ENCODE measurements at places on chromosomes 16 and 17.

DNA sequence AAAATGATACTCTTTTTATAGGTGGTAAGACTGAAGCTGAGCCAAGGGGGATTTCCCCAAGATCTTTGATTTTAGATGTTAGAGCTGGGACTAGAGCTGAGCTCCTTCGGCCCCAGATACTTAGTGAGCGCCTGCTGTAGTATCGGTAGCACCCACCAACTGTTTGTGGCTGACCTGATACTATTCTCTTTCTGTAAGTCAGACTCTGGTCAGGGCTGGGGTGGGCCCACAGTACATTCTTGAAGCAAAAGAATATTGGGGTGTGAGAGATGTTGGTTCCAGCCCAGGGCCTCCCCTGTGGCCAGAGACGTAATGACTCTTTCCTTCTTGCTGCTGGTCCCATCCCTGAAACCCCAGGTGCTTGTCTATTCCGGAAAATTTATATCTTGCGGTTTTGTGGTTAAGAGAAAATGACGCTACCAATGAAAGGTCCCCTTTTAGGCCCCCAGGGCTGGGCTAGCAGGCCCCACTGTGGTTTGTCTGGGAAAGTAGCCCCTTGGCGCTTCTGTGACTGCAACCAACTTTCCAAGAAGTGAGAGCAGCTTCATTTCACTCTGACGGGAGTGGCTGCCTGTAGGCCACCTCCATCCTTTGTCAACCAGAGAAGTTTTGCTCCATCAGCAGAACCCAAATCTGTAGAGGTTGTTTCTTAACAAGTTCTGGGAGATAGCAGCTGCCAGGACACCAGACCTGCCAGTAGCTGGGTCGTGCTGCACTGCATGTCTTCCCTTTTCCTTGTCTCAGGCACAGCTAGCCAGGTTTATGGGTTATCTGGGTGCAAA, 86.4 kb upstream of the LGALS9 start:
- DNase-seq: no peak

GRCh38 chr17:16585796-16586195, 16.8 kb upstream of the ZNF287 start:
- DNase-seq: no peak

- no peak for DNase-seq
These were observed 267.1 kb upstream of the TNRC6C start for GRCh38 chr17:77691216-77692085.

DNA sequence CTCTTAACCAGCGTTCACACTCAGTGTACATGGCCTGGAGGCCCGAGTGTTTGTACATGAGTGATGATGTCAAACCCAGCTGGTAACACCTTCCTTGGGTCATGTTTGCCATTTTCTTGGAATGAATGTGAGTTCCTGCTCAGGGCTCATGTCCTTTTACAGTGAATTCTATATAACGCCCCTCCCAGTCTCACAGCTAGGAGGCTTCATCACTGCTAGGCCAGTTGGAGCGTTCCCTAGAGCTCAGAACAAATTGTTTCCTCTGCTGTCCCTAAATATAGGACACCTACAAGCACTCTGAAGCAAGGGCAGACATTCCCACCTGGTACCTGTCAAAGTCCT, 5.5 kb downstream of the TIMM22 start:
- DNase-seq: no peak

GRCh38 chr17:33927732-33928133, 327.4 kb upstream of the CCL2 start:
- DNase-seq: no peak

GRCh38 chr16:56212144-56212543, 20.9 kb downstream of the GNAO1 start:
- DNase-seq: no peak

- DNase-seq: no peak
These were observed 146.4 kb downstream of the IRX3 start for GRCh38 chr16:54140057-54140787.

GRCh38 chr16:74449470-74449869, 28.2 kb upstream of the CLEC18B start:
- no peak for DNase-seq

DNA sequence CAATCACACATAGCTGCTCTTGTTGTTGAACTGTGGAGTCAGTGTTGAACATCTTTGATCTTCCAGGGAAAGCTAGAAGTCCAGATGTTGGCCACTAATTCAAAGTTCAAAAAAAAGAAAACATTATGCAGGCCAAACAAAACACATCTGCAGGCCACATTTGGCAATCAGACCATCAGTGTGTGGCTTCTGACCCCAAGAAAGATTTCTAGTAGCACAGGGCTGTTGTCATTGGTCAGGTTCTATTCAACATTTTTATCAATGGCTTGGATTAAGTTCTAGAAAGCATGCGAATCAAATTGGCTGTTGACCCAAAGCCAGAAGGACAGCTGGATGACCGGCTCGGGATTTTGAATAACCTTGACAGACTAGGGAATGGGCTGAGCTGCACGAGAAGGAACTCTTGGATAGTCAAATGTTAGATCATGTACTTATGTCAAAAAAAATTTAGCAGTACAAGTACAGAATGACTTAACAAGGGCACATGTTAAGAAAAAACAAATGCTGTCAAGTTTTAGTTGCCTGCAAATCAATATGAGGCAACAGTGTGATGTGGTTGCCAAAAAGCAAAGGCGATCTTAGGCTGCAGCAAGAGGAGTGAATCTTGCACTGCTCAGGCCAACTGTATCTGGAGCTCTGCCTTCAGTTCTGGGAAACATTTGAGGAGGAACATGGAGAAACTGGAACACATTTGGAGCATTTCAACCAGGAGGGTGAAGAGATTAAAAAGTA, 187.6 kb downstream of the RGS9 start:
- no peak for DNase-seq

- DNase-seq: no peak
These were observed 96.8 kb upstream of the CA10 start for GRCh38 chr17:52255347-52255746.

DNA sequence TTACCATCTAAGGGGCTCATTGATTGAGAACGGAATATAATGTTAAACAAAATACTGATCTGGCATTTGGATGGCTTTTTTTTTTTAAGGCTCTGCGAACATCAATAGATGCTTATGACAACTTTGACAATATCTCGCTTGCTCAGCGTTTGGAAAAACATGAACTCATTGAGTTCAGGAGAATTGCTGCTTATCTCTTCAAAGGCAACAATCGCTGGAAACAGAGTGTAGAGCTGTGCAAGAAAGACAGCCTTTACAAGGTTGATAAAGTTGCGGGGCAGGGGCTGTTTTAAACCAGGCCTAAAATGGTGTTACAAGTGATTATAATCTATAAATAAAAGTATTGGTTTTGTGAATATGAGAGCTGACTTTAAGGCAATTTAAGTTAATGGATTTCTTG, 22.3 kb downstream of the PTRH2 start:
- DNase-seq: no peak

DNA sequence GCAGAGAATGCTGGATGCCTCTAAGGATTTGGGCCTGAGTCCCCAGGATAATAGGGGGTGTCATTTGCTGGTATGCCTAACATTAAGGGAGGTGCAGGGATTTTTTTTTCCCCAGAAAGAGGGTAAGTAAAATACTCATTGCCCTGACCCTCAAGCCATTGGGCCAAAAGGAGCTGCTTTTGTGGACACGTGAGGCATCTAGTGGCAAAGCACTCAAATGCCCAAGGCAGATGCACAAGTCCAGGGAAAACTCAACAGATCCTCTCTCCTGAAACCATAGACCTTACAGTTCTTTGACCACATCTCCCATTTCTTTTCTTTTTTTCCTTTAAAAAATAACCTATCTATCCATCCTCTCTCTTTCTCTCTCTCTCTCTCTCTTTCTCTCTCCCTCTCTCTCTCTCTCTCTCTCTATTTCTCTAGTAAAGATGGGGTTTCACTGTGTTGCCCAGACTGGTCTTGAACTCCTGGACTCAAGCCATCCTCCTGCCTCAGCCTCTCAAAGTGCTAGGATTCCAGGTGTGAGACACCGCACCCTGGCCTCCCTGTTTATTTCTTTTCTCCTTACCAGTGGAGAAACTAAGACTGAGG, 11.8 kb downstream of the IRX5 start:
- DNase-seq: no peak

- no peak for DNase-seq
These were observed 30.6 kb upstream of the MMD start for GRCh38 chr17:55452139-55452790.

GRCh38 chr16:760545-761343, at the start of gene MSLN:
MSLN (plus strand) TSS chr16:760734; CDS start chr16:762681, 1,947 bp downstream.
- DNase-seq: no peak

DNA sequence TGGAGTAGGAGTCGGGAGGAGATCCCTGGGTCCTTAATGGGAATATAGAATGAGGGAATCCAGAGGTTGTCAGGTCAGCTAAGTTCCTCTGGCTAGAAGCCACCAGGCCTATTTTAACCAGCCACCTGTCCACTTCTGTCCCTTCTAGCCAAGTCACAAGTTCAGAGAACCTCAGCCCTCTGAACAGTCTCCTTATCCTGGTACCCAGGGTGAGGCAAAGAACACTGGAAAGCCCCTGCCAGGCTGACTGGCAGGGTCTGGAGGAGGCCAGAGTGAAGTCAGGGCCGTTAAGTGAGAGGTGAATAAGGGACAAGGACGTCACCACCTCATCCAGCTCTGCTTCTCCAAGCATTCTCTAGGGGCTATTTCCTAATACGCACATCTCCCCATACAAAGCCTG, 2.7 kb downstream of the CTDNEP1 start:
- no peak for DNase-seq

DNA sequence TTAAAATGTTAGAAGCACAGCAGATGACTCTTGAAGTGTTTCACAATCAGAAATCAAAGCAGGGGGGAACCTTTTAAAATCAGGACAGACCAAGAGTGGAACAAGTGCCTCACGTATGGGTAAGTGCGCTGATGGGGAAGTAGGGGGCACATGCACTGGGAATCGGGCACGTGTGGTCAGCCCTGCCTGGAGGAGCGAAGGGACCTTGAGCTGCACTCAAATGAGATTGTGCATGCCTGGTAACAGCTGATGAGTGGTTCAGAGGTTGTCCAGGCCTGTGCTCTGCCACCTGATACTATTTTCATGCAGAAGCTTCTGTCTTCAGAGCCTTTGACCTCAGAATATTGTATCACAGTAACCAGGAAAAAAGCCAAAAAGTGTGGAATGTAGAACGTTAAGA, 13.7 kb upstream of the XYLT2 start:
- DNase-seq: no peak

DNA sequence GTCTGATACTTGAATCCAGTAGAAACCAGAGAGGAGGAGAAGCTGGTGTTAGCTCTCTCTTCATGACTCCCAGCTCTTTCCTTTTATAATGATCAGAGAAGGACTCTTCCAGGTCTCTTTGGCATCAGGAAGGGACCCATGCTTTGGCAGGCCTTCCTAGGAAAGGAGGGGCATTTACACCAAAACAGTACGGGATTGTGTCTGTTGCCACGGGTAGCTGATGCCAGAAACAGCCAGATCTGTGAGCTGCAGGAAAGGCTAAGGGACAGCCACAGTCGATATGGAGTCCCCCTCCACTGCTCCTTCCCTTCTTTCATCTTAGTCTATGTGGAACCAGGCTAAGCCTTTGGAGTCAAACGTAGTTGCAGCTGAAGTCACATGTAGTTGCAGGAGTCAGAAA, 9.3 kb downstream of the CEP295NL start:
- DNase-seq: no peak

DNA sequence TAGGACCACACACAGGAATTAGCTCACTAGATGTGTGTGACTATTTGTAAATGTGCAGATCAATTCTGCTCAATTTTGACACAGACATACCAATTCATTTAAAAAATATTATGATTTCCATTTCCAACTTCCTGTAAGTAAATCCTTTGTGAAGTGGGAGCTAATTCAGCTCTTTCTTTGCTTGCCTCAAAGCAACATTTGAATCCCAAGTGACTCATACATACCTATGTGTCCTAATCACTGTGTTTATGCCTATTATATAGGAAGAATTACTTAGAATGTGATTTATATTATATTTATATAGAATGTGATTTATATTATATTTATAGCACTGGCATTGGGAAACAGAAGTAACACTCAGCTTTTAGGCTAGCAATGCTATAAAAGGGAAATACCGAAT, 195.9 kb upstream of the C17orf78 start:
- DNase-seq: no peak

GRCh38 chr16:35398180-35398579, 1938.8 kb downstream of the TP53TG3F start:
- DNase-seq: no peak

DNA sequence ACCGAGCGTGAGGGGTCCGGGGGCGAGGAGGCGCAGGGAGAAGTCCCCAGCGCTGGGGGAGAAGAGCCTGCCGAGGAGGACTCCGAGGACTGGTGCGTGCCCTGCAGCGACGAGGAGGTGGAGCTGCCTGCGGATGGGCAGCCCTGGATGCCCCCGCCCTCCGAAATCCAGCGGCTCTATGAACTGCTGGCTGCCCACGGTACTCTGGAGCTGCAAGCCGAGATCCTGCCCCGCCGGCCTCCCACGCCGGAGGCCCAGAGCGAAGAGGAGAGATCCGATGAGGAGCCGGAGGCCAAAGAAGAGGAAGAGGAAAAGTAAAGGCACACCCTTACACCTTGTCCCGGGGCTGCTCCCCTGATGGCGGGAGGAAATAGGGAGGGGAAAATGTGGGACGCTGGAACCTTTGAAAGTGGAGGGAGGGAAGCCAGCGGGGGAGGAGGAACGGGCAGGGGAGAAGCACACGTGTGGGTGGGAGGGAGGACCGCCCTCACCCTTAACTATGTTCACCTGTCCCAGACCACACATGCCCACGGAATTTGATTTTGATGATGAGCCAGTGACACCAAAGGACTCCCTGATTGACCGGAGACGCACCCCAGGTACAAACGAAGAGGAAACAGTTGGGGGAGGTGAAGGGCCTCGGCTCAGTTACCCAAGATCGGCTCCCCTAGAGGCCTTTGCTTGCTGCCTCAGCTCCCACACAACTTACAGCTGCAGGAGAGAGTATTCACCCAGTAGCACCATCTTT, 916 bp downstream of the PAGR1 start:
- DNase-seq: peak; percentile 37

DNA sequence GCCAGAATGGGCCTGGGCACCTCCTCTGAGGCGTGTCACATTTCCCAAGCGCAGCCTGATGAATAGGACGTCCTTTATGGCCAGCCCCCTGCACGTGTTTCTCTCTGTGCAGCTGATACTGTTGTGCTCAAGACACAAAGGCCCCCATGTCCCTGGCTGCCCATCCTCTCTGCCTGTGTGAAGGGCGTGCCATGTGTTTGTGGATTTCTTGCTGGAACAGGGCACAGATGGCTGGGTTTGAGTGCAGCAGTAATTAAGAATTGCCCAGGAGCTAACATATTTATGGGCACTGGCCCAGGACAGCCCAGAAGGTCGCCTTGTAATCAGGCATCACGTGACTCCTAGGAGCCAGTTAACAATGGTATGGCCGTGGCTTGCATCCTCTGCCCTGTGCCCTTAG, 181.1 kb downstream of the CCDC182 start:
- DNase-seq: no peak

- DNase-seq: no peak
These were observed 291.9 kb upstream of the N4BP1 start for GRCh38 chr16:48901712-48902374.

- DNase-seq: no peak
These were observed 1.7 kb downstream of the YBX2 start for GRCh38 chr17:7292729-7293128.

GRCh38 chr16:35570946-35571345, 2111.5 kb downstream of the TP53TG3F start:
- no peak for DNase-seq
